Fibroblast of skin of right quadriceps (primary cell): ENCODE measurements at places on chromosomes 12 and 14.

DNA sequence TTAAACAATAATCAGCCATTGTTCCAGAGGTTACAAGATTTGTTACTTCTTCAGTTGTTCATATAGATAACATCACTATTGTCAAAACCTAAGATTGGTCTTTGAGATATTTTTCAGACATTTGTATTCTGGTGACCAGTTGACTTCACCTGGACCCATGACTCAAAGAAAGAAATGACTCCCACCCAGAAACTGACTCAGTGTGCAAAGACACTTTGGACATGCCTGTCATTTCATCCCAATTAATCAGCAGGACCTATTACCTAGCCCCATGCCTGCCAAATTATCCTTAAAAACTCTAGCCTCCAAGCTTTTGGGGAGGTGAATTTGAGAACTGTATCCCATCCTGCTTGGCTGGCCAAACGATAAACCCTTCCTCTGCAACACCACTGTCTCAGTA, 27.7 kb upstream of the TSPAN11 start:
- DNase-seq, result no peak

GRCh38 chr12:39199351-39199750, 243.6 kb downstream of the KIF21A start:
- DNase-seq, result no peak

GRCh38 chr14:34065690-34066391, 115.0 kb upstream of the EGLN3 start:
- DNase-seq, result no peak

DNA sequence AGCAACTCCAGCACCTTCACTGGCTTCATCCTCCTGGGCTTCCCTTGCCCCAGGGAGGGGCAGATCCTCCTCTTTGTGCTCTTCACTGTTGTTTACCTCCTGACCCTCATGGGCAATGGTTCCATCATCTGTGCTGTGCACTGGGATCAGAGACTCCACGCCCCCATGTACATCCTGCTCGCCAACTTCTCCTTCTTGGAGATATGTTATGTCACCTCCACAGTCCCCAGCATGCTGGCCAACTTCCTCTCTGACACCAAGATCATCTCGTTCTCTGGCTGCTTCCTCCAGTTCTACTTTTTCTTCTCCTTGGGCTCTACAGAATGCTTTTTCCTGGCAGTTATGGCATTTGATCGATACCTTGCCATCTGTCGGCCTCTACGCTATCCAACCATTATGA, 6.8 kb downstream of the OR11G2 start:
- no peak for DNase-seq

GRCh38 chr12:26857465-26858176, 24.6 kb upstream of the ITPR2 start:
- no peak for DNase-seq

DNA sequence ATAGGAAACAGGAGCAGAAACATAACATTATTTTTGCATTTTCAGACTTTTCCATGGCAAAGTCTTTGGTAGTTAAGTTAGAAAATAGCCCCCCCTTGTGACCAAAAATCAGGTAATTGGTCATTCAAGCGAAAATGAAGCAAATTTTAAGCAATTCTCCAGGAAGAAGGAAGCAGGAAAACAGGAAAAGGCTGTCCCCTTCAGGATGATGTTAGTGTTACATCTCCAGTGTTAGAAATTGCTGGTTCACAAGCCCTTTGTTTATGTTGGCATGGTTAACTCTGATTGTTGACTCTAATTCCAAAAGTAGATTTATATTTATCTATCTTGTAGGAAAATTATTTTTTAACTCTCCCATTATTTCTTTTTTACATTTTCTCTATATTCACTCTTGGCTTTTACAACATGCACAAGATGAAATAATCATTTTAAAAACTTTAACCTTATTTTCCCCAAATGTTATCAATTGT, 18.8 kb upstream of the GAS2L3 start:
- peak; percentile 82 for DNase-seq

DNA sequence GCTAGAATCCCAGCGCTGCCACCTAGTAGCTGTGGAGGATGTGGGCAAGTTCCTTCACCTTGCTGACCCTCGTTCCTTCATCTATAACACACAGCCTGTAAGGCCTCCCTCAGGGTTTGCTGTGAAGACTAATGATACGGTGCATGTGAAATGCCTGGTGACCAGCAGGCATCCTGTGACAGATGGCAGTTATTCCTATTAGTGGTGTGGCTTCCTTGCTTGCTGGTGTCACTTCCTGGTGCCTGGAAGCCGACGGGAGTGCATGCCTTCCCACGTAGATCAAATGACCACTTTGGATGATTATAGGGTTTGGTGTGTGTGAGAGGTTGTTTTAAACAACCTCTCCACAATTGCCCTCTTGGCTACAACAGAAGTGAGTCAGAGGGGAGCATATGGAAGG, 894.9 kb downstream of the VRK1 start:
- no peak for DNase-seq

DNA sequence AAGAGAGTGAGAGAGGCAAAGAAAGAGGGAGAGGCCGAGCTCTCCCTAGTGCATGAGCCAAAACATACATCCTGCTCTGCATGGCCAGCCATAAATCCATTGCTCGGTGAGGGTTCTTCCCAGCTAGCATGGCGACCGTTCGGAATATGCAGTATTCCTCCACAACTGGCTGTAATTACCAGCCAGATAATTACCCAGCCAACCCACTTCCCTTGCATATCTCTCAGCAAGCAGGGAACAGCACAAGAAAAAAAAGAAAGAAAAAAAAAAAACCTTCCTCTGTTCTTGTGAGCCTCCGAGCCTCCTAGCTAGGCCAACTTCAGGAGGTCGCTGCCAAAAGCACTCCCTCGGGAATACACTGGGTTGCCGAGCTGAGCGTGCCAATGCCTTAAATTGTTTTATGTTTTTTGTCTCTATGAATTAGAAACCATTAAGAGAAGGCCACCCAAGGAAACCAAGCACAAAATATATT, 567.9 kb downstream of the MED13L start:
- peak; percentile 58 for DNase-seq

GRCh38 chr12:98644433-98644711, 216 bp downstream of the IKBIP start:
- no peak for DNase-seq

GRCh38 chr14:63852817-63853731, at the start of gene SYNE2:
TSS of gene SYNE2 (plus strand) at chr14:63853004. CDS start at chr14:63909149, 56,145 bp downstream.
- peak; percentile 69 for DNase-seq

GRCh38 chr14:91509083-91509877, 830 bp downstream of the PPP4R3A start:
- peak; percentile 3 for DNase-seq

DNA sequence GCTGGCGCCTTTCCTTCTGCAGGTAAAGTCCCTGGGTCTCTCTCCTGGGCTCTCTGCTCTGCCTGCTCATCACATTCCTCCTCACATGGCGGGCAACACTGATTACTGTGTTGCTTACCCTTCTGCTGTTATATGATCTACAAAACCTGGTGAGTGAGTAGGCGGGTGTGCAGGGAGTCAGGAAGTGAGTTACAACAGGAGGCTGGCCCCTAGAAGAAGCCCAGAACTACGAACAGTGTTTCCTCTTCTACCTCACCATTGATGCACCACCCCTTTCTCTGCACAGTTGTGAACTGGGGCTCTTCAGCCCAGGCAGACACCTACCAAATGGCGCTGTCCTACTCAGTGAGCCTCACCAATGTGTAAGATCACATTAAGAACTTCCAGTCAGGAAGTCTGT, 4.9 kb upstream of the KLHL33 start:
- no peak for DNase-seq

- no peak for DNase-seq
These were observed 26.0 kb upstream of the VPS37B start for GRCh38 chr12:122921917-122922316.

DNA sequence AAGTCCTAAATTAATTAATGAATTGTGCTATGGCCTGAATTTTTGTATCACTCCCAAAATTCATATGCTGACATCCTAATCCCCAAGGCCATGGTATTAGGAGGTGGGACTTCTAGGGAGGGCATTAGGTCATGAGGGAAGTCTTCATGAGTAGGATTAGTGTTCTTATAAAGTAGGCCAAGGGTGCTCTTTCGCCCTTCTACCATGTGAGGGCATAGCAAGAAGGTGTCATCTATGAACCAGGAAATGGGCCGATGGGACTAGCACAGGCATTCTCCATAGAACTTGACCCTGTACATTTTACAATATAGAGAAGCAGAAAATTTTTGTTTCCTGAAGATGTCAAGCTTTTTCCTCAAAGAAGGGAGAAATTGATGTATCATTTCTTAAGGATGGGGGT, 12.5 kb downstream of the SYT10 start:
- no peak for DNase-seq

DNA sequence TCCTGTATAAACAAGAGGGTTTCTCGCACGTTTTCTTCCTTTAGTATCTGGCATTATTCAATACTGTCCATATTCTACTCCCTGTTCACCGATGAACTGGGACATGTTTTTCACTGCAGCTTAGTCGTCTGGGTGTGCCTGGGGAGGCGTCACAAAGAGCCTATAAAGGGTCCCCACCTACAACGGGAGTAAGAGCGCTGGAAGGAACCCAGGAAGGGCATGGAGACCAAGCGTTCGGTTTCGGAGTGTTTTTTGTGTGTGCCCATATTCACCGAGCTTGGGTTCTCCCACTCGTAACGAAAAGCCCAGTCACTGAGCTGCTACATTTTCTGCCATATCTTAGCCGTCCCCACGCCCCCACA, 592 bp upstream of the USP15 start:
- DNase-seq, result no peak

DNA sequence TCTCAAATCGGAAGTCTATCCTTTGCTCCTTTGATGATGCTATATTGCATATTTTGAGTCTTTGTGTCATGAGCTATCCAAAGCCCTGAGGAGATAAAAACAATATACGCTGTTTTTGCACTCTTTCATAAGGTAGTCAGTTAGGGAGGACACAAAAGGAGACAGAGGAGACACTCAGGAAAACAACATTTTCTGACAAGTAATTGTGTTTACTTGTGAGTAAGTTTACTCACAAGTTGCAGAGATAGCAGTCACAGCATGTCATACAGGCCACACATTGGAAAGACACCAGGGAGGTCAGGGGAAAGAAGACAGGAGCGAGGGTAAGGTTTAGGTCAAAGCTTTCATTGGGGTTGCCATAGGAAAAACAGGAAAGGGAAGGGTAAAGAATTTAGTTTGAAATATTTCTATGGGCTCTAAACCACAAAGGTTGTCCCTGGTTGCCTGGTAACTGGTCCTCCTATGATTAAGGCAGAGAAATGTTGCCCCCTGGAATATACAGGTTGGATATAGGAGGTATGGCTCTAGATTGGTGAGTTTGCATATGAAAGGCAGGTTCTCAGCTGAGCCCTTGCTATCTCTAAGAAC, 7.4 kb upstream of the GABARAPL1 start:
- peak; percentile 46 for DNase-seq

- DNase-seq, result no peak
These were observed 29.0 kb upstream of the TESC start for GRCh38 chr12:117127933-117128823.

DNA sequence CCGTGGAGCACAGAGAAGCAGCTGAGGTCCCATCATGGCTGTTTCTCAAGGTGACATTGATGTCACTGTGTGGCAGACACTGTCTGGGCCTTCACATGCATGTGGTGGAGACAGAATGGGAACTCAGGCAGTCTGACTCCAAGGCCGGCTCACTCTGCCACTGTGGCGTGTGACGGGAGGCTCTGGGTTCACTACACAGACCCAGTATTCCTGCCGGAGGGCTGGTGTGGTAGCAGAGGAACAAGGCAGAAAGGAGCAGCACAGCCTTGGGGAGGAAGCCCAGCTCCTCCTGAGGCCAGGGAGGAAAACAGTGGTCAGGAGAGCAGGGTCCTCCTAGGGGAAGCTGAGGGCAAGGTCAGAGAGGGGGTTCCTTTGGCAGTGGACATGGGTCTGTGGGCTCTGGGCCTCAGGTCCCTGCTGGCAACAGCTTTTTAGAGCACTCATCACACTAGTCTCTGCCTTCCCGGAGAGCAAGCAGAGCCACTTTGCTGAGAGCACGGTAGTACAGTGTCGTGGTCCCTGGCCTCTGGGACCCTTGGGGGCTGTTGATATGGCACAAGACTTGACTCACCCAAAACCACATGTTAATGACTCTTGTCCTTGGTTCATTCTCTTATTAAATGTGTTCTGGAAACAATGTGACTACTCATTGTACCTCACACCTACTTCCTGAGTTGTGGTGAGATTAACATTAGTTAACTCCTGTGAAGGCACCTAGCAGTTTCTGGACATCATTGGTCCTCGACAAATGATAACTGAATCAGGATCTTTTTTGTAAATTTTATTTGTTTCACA, 21.3 kb downstream of the DCAF4 start:
- DNase-seq, result no peak

- no peak for DNase-seq
These were observed 425.8 kb upstream of the FOXG1 start for GRCh38 chr14:28340816-28341215.

GRCh38 chr14:96790186-96790585, 7.0 kb upstream of the VRK1 start:
- DNase-seq, result no peak

GRCh38 chr12:102741196-102741595, 175.8 kb downstream of the PAH start:
- DNase-seq, result no peak

- DNase-seq, result no peak
These were observed 84.6 kb downstream of the ARL6IP4 start for GRCh38 chr12:123064885-123065619.

DNA sequence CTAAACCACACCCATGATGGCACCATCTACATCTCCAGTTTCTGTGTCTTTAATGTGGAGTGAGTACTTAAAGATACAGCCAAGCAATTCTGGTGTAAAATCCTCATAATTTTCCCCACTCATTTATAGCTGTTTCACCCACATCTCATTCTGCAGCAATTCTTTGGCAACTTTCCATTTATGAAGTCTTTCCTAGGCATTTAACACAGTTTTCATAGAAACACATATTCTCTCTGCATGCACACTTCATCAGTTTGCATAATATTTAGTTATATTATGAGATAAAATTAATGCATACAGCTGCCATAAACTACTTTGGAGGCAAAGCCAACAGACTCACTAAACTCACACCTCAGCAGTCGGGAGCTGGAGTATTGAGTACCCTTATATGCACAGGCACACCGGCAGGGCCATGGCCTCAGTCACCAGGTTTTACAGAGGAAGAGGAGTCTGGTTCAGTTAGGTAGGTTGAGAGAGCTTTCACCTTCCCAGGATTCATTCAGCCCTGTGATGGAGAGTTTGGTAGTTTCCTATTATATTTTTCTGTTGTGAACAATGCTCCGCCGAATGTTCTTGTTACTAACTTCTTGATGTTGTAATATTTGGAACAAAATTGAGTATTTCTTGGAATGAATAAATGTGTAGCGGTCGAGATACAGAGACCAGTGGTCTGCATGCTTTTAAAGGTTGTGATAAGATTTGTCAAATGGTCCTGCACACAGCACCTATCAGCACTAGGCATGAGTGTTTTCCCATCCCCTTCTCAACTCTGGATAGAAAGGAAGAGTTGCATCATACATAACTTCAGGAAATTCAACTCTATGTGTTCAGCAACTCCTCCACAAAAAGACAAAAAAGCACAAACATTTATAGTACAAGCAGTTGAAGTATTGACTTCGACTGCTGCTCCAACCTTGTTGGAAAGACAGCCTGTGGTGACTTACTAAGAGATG, 123.5 kb downstream of the TTC8 start:
- DNase-seq, result no peak
